ENCODE measurements at places on chromosomes 16 and 17.
A peak's percentile ranks its signal among the peaks of the same experiment; 100 is the strongest.

GRCh38 chr17:41010441-41010840, 1.5 kb upstream of the KRTAP3-1 start:
- DNase-seq, result no peak

DNA sequence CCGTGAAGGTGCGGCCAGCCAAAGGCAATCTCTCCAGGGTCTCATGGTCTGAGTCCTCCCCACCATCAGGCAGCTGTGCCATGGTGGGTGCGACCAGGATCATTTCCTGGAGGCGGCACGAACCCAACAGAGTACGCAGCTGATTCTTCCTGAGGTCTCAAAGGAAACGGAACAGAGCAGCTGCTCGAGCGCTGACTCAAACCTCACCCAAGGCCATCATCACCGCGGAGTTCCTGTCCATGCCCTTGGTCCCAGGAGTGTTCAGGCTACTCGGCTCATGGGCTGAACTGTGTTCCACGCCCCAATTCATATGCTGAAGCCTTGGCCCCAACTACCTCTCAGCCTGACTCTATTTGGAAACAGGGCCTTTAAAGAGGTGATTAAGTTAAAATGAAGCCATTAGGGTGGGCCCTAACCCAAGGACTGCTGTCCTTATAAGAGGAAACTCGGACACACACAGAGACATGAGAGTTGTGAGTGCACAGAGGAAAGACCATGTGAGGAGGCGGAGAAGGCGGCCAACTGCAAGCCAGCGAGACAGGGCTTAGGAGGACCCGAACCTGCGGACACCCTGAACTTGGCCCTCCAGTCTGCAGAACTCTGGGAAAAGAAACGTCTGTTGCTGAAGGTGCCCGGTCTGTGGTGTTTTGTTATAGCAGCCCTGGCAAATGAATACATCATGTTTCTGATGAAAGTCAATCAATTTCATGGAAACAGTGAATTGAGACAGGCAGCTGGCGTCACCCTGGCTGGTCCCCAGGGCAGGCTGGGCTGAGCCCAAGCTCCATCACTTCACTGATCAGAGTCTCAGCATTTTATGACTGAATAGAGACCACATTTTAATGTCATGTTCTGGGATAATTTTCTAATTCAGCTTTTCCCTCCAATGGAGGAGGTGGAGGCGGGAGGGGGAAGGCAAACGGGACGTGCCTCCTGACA, 13.7 kb downstream of the MXRA7 start:
- DNase-seq, result no peak

DNA sequence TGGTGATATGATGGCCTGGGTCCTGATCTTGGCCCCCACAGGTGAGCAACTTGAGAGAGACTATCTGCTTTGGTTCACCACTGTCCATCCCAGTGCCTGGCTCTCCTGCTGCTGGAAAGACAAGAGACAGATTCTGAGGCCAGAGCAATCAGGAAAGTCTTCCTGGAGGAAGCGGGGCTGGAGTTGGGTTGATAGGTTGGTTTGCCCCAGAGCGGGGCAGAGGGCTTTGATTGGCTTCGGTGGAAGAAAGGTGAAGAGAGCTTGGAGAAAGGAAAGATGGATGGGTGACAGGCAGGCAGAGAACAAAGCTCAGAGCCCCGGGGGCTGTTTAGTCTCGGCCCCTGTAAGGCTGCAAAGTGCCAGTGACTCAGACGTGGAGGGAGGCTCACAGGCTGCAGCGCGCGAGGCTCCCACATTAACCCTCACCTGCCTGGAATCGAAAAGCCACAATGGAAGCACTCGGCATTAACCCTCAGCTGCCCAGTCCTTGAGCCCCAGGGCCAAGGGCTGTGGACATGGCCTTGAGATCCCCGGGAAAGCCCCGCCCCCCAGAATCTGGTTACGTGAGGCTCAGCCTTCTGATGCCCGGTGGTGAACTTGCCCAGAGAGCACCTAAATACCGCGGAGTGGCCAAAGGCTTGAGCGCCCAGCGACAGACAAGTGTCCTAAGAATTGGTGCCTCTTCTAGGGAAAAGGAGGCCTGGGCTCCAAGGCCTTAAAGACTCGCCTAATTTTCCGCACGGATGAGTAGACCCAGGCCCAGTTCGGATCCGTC, 996 bp upstream of the CPNE2 start:
- DNase-seq, result peak; percentile 30

- DNase-seq, result no peak
Measured at GRCh38 chr16:85928401-85928820, 29.4 kb downstream of the IRF8 start.
